ENCODE measurements at places on chromosomes 11 and 22. TPM values are rescaled to one million over a fixed set of nuclear protein-coding genes. Genes with fewer than 3 reads are reported as not detected.

DNA sequence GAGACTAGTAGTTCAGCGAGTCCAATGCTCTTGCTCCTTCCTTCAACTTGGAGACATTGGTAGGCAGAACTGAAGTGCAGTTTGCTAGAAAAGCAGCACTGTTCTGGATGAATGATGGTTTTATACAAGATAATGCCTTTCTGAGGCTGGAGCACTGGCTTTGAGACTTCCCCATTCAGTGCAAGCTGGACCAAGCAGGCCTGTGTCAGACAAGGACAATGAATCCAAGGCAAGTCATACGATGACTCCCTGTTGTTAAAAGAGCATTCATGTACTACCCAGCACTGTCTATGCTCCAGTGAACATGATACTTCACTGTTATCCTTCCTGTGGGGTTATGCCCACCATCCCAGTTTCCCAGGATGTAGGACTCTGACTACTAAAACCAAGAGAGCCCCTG is 242.3 kb upstream of the RAG2 start:
- no peaks in the 10 kb centered on the region for H3K36me3 ChIP-seq
- no peaks in the 10 kb centered on the region for H3K4me1 ChIP-seq
- no peak for DNase-seq
- no peaks in the 10 kb centered on the region for H3K27me3 ChIP-seq
- H3K4me3 ChIP-seq: no peak overlapping the region
- no peak overlapping the region for H3K27ac ChIP-seq

- no peaks in the 10 kb centered on the region for H3K4me1 ChIP-seq
- no peaks in the 10 kb centered on the region for H3K36me3 ChIP-seq
- H3K4me3 ChIP-seq: no peak overlapping the region
- no peaks in the 10 kb centered on the region for H3K27me3 ChIP-seq
- no peak overlapping the region for H3K27ac ChIP-seq
These were observed 37.2 kb downstream of the TBC1D22A start for GRCh38 chr22:46799626-46800025.

DNA sequence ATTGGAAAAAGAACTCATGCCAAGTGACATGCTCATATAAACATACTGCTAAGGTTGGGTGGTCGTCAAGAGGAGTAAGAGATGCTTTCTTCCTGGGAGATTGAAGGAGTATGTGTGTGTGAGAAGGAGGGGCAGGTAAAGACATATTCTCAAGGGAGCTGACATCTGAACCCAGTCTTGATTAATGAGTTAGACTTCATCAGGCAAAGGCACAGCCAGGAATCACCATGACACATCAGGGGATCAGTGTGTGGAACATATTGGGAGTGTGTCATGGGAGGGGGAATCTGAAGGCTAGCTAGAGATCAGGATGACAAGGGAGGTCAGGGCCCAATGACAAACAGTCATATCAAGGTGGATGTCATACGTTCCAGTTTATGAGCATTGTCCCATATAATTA is 14.9 kb downstream of the CNTF start:
- H3K27ac ChIP-seq: no peak overlapping the region
- H3K4me1 ChIP-seq: no peaks in the 10 kb centered on the region
- DNase-seq: no peak
- no peaks in the 10 kb centered on the region for H3K36me3 ChIP-seq
- H3K27me3 ChIP-seq: no peaks in the 10 kb centered on the region

The KCNJ11 gene
- total RNA-seq: not detected

GRCh38 chr11:132062031-132062430 is 691.6 kb downstream of the NTM start:
- no peak overlapping the region for H3K27ac ChIP-seq
- no peak overlapping the region for H3K4me3 ChIP-seq

DNA sequence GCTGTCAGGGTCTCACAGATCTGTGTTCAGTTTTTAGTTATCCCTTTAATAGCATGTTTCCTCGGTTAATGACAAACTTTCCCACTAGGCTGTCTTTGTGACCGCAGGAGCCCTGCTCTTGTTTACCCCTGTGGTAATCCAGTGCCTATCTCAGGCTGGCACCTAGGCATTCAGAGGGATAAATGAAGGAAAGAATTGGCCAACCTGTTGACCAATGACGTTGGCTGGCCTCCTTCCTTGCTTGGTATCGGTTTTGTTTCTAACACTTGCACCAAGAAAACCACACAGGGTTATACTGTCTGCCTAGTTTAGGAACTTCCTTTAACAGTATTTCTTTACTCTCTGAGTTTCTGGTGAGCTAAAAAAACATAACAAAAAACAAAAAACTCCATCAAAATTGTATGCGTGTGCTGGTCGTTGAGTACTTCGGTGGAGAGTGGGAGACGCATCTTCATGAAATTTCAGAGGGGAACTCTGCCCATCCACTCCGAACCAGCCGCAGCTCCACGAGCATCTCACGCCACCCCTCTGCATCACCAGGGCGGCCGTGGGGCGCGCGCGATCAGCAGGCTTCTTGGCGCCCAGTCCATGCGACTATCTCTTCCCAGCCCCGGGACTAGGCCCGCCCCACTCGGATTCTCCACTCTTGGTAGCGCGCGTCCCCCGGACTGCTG is 563 bp upstream of the ENDOD1 start:
- no peak for DNase-seq
- H3K27me3 ChIP-seq: no peaks in the 10 kb centered on the region
- peak overlapping the region; percentile 93 for H3K27ac ChIP-seq
- peak overlapping the region; percentile 60 for H3K4me3 ChIP-seq
- peaks cover 4% of the 10 kb centered on the region for H3K4me1 ChIP-seq
- H3K36me3 ChIP-seq: no peaks in the 10 kb centered on the region

The MRGPRX3 gene
- total RNA-seq: not detected

DNA sequence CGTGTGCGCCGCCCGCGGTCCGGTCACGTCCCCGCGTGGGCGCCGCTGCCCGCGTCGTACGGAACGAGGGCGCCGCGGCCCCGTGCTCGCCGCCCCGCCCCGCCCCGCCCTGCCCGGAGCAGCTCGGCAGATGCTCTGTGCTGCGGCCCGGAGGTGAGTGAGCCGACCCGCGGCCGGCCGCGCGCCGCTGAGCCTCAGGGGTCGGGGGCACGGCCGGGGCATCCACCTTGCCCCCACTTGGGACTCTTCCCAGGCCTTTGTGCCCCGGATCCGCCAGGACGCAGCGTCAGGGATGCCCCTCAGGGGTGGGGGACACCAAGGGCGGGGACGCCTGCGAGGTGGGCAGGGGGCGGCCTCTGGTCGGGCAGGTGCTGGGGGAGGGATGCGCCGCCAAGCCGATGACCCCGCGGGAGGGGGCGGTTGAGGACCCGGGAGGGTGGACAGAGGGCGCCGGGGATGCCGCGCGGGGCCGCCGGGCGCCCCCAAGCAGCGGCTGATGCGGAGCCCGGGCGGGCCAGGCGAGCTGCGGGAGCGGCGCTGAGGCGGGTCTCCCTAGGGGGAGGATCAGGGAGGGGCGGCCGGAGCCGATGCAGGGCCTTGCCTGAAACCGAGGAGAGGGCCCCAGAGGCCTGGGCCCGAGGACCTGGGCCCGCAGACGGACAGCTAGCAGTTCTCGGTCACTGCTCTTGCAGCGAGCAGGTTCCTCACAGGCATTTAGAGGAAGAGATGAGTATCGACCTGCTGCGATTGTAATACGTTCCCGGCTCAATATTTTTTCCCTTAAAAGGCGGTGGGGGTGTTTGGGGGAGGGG is at the start of gene GNAZ:
GNAZ (plus strand) TSS at position 102 of the 812 bp plus-strand sequence. CDS start 25,177 bp downstream, outside the sequence.
- peak within 1 kb of the TSS; percentile 36 for H3K4me3 ChIP-seq
- peak within 1 kb of the TSS; percentile 55 for H3K27ac ChIP-seq
- no peaks in the 10 kb centered on the region for H3K36me3 ChIP-seq
- H3K27me3 ChIP-seq: no peaks in the 10 kb centered on the region
- H3K4me1 ChIP-seq: peaks cover 3% of the 10 kb centered on the region
- DNase-seq: peak; percentile 29

DNA sequence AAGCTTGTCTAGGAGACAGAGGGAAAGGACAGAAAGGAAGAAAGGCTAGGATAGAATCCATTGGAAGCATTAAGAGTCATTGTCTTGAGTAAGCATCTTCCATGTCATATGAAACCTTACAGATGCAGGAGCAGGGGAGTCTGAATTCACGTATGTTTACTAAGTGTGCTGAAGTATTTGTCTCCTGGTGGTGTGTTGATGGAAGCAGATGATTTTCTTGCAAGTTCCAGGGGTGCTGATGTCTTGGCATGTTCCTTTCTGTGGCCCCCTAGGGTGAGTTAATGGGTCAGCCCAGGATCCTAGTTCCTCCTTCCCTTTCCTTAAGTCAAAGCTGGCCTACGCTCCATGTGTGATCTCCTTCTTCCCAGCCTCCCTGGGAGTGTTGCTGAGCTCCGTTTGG is 110.2 kb downstream of the TEAD1 start:
- no peak overlapping the region for H3K27ac ChIP-seq
- no peaks in the 10 kb centered on the region for H3K4me1 ChIP-seq
- H3K4me3 ChIP-seq: no peak overlapping the region
- H3K27me3 ChIP-seq: no peaks in the 10 kb centered on the region

The BEST1 gene
- total RNA-seq: 3.6 TPM

- H3K36me3 ChIP-seq: no peaks in the 10 kb centered on the region
- no peak overlapping the region for H3K4me3 ChIP-seq
- no peaks in the 10 kb centered on the region for H3K27me3 ChIP-seq
- peaks cover 5% of the 10 kb centered on the region for H3K4me1 ChIP-seq
- no peak overlapping the region for H3K27ac ChIP-seq
- DNase-seq: no peak
These were observed 1424.9 kb downstream of the TBC1D22A start for GRCh38 chr22:48187356-48187755.

DNA sequence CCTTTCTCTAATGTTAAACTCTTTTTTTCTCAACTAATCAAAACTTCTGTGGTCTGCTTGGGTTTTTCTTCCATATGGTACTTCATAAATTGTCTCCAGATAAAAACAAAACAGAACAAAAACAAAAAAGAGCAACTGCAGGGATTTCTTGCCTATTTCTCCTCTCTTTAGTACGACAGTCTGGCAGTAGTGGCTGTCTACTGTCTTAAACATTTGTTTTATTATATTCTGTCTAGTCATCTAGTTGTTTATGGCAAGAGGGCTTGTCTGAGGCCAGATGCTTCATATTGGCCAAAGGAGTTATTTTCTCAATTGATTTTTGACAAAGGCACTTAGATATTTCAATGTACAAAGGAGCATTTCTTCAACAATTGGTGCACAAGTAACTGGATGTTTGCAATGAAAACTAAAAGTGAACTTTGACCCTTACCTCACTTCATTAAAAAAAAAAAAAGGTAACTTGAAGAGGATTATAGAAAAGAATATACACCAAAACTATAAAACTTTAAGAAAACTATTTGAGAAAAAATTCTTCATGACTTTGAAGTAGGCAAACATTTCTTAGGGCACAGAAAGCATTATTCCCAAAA is 404.2 kb downstream of the LUZP2 start:
- no peaks in the 10 kb centered on the region for H3K27me3 ChIP-seq
- no peak overlapping the region for H3K4me3 ChIP-seq
- H3K36me3 ChIP-seq: no peaks in the 10 kb centered on the region
- no peaks in the 10 kb centered on the region for H3K4me1 ChIP-seq
- DNase-seq: no peak

The FGF4 gene
- total RNA-seq: not detected

- H3K4me1 ChIP-seq: no peaks in the 10 kb centered on the region
- no peaks in the 10 kb centered on the region for H3K27me3 ChIP-seq
- no peak overlapping the region for H3K4me3 ChIP-seq
- no peaks in the 10 kb centered on the region for H3K36me3 ChIP-seq
- no peak for DNase-seq
- H3K27ac ChIP-seq: no peak overlapping the region
These were observed 77.2 kb upstream of the CLPB start for GRCh38 chr11:72511393-72512047.

The MRGPRE gene
- total RNA-seq: 1.5 TPM

The HDHD5 gene
- total RNA-seq: 27.0 TPM

DNA sequence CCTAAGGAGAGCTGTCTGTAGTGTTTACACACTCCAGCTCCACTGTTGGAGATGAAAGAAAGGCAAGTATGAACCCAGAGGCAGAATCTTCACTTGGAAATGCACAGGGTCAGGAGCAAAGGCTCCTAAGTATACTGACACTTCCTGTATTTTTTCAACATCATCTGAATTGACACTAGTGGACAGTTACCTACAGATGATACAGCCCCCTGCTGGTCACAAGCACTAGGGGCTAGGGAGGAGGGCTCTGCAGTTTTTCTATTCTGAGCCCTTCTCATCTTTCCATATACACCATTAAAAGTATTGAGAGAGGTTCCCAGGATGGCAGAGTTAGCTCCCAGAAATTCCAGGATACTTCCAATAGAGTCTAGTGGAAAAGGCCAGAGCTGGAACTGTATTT is 290.3 kb upstream of the API5 start:
- H3K27me3 ChIP-seq: no peaks in the 10 kb centered on the region
- no peak overlapping the region for H3K4me3 ChIP-seq
- no peak overlapping the region for H3K27ac ChIP-seq
- H3K36me3 ChIP-seq: no peaks in the 10 kb centered on the region
- no peak for DNase-seq

- H3K4me1 ChIP-seq: no peaks in the 10 kb centered on the region
- no peak overlapping the region for H3K4me3 ChIP-seq
- no peak overlapping the region for H3K27ac ChIP-seq
These were observed 75.7 kb downstream of the LRRC4C start for GRCh38 chr11:41383768-41384167.

GRCh38 chr11:12585861-12586260 is 88.4 kb upstream of the TEAD1 start:
- no peak for DNase-seq
- H3K27ac ChIP-seq: no peak overlapping the region
- no peaks in the 10 kb centered on the region for H3K4me1 ChIP-seq
- no peaks in the 10 kb centered on the region for H3K36me3 ChIP-seq
- H3K4me3 ChIP-seq: no peak overlapping the region

The MB gene
- total RNA-seq: 1.8 TPM

DNA sequence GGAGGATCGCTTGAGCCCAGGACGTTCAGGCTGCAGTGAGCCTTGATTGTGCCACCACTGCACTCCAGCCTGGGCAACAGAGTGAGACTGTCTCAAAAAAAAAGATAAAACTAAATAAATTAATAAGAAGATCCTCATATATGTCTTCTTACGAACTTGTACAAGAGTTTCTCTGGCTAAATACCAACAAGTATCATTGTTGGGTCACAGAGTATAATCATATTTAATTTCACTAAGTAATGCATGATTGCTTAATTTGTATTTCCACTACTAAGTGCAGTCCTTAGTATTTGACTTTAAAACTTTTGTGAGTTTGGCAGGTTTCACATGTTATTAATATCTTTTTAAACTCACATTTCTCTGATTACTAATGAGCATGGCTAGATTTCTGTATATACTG is 60.9 kb downstream of the PACS1 start:
- DNase-seq: no peak
- no peak overlapping the region for H3K4me3 ChIP-seq
- H3K4me1 ChIP-seq: peaks cover 6% of the 10 kb centered on the region
- H3K36me3 ChIP-seq: no peaks in the 10 kb centered on the region
- H3K27me3 ChIP-seq: no peaks in the 10 kb centered on the region

Measured in uterus (tissue), 4 donors.